ENCODE measurements at places on chromosomes 7 and 10.

DNA sequence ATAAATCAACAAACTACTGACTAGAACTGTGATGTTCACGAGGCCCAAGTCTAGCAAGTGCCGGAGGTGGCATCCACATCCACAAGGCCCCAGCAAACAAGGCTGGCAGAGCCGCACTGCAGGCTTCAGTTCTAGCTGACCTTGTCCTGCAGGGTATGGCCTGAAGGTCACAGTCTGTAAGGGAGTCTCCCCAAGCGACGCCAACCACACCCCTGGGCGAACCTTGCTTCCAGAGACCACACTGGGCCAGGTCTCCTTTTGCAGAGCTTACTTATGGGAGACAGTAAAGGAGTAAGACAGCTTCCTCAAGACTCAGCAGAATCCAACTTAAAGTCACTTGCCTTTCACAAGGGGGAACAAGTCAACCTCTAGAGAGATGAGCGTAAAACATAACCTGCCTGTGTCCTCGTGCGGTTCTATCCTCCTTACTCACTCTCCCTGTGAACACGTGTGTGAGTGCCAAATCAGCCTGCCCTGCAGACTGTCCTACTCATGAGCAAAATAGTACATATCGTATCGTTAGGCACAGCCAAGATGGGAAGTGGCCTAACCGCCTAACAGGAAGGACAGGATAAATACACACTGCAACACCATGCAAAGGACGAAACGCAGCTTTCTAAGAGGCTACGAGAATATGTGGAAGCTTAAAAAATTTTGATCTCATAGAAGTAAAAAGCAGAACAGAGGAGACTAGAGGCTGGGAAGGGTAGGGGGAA lies 22.7 kb downstream of the FAM53B start:
- no peak for DNase-seq

GRCh38 chr7:44665531-44666213 lies 59.2 kb downstream of the OGDH start:
- no peak for DNase-seq

DNA sequence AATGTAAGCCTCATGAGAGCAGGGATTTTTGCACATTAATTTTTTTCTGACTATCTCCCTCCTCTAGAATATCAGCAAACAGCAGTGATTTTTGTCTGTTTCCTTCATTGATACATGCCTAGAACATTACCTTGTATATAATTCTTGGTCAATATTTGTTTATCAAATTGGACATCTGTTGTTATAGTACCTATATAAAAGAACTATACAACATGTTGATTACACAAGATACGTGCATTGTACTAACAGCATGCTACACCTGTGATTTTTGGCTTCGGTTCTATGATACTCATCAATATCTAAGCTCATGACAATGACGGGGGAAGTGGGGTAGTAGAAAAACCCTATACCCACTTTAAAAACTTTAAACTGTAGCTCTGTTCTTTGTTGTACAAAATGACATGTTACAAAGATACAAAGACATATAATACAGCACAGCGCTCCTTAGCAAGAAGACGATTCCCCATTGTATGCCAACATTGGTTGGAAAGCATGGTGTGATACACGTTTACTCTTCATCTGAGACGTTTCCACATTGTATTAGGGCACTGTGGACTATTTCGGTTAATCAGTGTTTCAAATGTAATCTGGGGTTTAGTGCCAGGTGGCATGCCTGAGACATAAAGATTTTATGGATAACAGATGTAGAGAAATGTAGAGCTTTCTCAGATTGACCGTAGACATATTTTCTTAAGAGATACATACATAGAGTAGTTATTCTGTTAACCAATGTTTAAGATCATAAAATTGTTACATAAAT lies 70.5 kb upstream of the FOXP2 start:
- DNase-seq = no peak

DNA sequence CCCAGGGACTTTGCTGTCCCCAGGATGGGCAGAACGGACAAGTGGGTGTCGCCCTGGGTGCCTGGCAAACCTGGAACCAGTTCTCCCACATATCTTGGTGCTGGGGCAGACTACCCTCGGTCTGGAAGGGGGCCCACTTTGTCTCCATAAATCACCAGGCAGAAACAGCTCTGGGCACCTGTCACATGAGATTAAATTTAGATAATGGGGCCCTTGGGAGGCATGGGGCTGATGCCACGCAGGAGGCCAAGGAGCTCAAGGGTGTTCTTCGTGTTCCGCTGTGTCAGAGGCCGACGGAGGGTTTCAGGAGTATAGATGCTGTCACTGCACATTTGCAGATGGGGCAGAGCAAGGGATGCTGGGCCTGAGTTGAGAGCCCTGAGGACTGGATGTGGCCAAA lies 72.7 kb downstream of the TMEM130 start:
- no peak for DNase-seq

DNA sequence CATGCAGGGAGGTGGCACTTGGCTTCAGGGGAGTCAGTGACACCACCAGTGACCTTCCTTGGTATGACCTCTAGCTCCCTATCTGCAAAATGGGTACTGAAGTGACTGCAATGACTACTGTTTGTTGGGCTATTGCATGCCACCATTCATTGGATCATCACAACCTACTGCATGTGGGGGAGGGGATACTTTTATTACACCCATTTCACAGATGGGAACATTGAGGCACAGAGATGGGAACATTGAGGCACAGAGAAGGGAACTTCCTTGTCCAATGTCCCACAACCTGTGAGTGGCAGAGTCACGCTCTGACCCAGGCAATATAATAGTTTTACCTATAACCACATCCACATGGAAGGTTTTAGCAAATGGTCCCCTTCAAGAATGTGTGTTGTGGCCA lies 12.2 kb upstream of the MYH16 start:
- DNase-seq = no peak

DNA sequence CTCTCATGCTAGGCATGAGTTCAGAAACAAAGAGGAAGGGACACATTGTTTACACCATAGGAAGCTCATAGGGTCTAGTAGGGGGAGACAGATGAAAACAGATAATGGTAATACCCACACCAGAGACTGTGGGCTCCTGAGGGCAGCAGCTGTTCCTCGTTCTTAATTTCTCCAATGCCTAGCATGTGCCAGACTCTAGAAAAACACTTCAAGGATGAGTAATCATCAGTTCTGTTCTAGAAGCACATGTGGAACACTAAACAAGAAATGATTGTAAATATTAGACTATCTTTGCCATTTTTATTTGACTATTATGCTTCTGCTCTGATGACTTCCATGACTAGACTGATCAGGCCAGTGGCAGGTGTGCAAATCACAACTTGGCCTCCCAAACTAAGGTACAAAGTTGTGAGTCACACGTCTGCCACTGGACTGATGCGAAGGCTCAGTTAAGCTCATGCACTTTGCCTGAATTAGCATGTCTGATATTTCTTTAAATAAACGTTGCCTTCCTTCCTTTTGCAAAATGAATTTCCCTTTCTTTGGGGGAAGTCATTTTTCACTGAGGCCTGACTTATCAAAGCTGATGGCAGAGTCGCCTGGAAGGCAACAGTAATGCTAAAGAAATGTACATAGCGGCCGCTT lies 89.2 kb upstream of the FGL2 start:
- DNase-seq = no peak

GRCh38 chr10:133484818-133485217 lies 31.1 kb downstream of the SCART1 start:
- DNase-seq = no peak

DNA sequence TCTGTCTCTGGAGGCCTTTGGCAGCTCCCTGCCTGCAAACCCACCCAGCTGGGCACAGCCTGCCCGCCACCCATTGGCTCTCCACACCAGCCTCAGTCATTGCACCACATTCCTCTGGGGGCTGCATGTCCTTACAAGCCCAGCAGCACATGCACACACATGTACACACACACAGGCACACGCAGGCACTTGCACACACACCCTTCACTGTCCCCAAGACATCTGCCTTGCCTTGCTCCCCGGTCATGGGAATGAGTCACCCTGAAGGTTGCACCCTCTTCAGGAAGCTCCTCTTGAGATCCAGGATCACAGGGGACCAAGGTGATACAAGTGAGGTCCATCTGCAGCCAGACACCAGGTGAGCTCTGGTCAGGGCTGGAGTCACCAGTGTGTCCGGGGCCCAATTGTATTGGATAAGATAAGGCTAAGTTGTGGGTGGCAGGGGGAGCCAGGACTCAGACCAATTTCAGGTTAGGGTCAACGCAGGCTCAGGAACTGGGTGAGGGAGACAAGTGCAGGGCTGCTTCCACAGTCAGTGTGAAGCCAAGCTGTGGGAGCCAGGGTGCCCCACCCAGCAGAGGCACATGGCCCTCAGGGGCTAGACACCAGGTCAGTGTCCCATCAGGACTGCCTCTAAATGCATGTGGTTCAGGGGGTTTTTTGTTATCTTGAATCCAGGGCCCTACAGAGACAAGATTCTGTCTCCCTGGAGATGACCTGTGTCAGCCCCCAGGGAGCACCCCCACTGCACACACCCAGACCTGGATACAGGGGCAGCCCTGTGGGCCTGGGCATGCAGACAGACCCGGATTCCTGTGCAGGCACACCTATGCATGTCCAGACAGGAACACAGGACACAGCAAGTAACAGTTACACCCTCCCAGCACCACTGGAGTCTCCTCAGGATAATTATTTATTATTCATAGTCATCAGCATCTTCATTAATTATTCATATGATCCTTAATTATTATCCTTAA lies 33.8 kb downstream of the KCNH2 start:
- DNase-seq = no peak

- no peak for DNase-seq
Measured at GRCh38 chr7:4642468-4643203, 39.5 kb upstream of the FOXK1 start.

DNA sequence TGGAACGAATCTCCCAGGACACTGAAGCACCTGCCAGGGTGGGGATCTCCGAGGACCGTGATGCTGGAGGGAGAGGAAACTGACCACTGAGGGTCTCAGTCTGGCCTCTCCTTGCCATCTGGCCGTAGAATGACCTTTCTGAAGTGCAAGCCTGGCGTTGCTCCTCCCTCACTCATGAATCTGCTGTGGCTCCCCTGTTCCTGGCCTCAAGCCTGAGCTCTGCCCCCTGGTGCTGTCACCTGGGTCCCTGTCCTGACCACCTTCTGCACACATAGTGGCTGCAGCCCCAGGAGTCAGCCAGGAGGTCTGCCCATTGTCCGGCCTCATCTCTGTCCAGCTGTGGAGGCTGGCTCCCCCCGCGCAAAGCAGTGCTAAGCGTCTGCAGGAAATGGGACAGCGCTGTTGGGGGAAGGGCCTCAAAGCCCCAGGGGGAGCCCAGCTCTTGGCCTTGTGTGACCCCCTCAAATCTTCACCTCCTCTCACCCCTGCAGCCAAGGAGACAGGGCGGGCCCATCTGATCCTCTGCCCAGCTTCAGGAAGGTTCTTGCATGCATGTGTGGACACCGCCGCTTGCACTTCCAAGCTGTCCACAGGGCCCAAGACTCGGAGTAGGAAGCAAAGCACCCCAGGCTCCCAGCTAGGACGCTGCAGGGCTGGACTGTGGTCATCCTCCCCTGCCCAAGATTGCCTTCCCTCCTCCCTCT lies 65.7 kb downstream of the MYL10 start:
- no peak for DNase-seq

Data from NCI-H1436 (cell line).